ENCODE measurements at places on chromosomes 7 and 10. TPM values are rescaled to one million over a fixed set of nuclear protein-coding genes. Genes with fewer than 3 reads are reported as not detected.

PPP1R17 gene
- not detected for total RNA-seq

- no peak for DNase-seq
Measured at GRCh38 chr10:110966146-110966545, 46.7 kb downstream of the SHOC2 start.

- DNase-seq, result peak; percentile 75
Measured at GRCh38 chr10:123391275-123392028, 237.2 kb downstream of the BUB3 start.

CHST15 gene
- total RNA-seq, result 17.6 TPM

GRCh38 chr7:158740013-158740656 is 35.5 kb upstream of the NCAPG2 start:
- peak; percentile 78 for DNase-seq
